ENCODE measurements at places on chromosomes 12 and 14. TPM values are rescaled to one million over a fixed set of nuclear protein-coding genes. Genes with fewer than 3 reads are reported as not detected.

GRCh38 chr12:59768031-59768430, 172.2 kb downstream of the SLC16A7 start:
- H3K36me3 ChIP-seq: peaks cover 3% of the 10 kb centered on the region
- H3K27me3 ChIP-seq: no peaks in the 10 kb centered on the region
- no peak overlapping the region for H3K27ac ChIP-seq

The AMHR2 gene
- not detected for total RNA-seq

- no peaks in the 10 kb centered on the region for H3K36me3 ChIP-seq
- H3K4me1 ChIP-seq: peaks cover 32% of the 10 kb centered on the region
These were observed 352 bp downstream of the PLXNC1 start for GRCh38 chr12:94148739-94149118.

- DNase-seq: no peak
- H3K36me3 ChIP-seq: peaks cover 8% of the 10 kb centered on the region
- no peaks in the 10 kb centered on the region for H3K27me3 ChIP-seq
- no peak overlapping the region for H3K27ac ChIP-seq
- no peak overlapping the region for H3K4me3 ChIP-seq
- peaks cover 8% of the 10 kb centered on the region for H3K4me1 ChIP-seq
These were observed 348.6 kb downstream of the SOX5 start for GRCh38 chr12:23600919-23601318.

- no peak overlapping the region for H3K4me3 ChIP-seq
- no peaks in the 10 kb centered on the region for H3K27me3 ChIP-seq
- no peak overlapping the region for H3K27ac ChIP-seq
- H3K36me3 ChIP-seq: peaks cover 5% of the 10 kb centered on the region
- 0 out of 2 replicates have a peak, but pooled peaks cover 2% of the 10 kb centered on the region for H3K4me1 ChIP-seq
- DNase-seq: no peak
These were observed 597.1 kb downstream of the RPL10L start for GRCh38 chr14:46054526-46054925.

- peaks cover 60% of the 10 kb centered on the region for H3K4me1 ChIP-seq
- peaks cover 94% of the 10 kb centered on the region for H3K36me3 ChIP-seq
- no peak overlapping the region for H3K4me3 ChIP-seq
- H3K27me3 ChIP-seq: no peaks in the 10 kb centered on the region
- peak; percentile 7 for DNase-seq
These were observed 15.0 kb downstream of the CCND2 start for GRCh38 chr12:4288296-4289131.

DNA sequence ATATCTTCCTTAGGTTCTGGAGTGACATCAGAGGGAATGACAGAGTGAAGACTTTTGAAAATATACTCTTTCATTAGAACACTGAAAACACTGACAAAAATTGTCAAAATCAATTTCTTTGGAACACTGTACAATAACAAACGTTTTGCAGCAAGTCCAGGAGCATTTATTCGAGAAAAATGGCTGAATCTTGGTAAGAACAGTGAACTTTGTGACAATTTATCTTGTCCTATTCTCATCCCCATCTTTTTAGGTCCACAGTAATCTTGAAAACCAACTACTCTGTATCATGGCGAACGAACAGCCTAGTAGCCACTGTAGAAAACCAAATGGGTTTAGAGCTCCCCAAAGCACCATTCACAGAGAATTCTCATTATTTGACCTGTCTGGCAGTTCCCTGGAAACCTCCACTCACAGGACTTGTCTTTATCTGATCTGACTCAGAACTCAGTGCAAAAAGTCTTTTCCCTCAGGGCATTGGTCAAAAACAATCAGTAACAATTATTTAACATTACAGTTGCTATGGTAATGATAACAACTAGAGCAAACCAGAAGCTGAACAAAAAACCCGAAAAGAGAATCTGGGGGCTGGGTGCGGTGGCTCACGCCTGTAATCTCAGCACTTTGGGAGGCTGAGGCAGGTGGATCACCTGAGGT, 20.3 kb upstream of the PPP2R5E start:
- H3K4me3 ChIP-seq: no peak overlapping the region
- no peak for DNase-seq
- H3K4me1 ChIP-seq: no peaks in the 10 kb centered on the region
- H3K27ac ChIP-seq: no peak overlapping the region
- H3K36me3 ChIP-seq: no peaks in the 10 kb centered on the region

The OR4K2 gene
- not detected for total RNA-seq

DNA sequence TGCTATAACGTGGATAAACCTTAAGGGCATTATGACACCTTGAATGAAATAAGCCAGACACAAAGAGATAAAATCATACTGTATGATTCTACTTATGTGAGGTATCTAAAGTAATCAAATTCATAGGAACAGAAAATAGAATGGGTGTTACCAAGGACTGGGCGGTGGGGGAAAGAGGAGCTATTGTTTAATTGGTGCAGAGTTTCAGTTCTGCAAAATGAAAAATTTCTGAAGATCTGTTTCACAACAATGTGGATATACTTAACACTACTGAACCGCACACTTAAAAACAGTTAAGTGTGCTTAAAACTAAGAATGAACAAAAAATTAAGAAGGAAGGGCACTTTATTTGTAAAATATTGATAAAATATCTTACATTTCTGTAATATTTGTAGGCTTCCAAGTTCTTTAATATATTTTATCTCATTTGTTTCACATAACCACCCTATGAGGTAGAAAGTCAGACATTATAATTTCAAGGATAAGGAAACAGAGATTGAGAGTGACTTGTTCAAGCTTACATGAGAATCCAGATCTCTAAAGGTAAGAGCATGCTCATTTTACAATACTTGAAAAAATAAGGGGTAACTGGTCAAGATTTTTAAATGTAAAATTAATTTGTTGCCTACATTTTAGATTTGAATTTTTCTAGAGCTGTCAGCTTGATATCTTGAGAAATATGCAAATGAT, 14.9 kb downstream of the LTA4H start:
- peaks cover 78% of the 10 kb centered on the region for H3K36me3 ChIP-seq
- H3K4me3 ChIP-seq: no peak overlapping the region
- H3K27ac ChIP-seq: no peak overlapping the region
- no peak for DNase-seq
- no peaks in the 10 kb centered on the region for H3K27me3 ChIP-seq

DNA sequence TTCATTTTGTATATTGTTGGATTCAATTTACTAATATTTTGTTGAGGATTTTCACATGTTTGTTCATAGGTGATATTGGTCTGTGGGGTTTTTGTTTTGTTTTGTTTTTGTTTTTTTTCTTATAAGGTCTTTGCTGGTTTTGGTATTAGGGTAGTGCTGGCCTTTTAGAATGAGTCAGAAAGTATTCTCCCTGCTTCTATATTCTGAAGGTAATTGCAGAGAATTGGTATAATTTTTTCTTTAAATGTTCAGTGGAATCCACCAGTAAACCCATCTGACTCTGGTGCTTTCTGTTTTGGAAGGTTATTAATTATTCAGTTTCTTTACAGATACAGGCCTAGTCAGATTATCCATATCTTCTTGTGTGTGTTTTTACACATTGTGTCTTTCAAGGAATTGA, 8.9 kb downstream of the TOGARAM1 start:
- no peaks in the 10 kb centered on the region for H3K27me3 ChIP-seq
- no peak overlapping the region for H3K27ac ChIP-seq
- H3K4me3 ChIP-seq: no peak overlapping the region
- no peak for DNase-seq
- peaks cover 10% of the 10 kb centered on the region for H3K36me3 ChIP-seq
- H3K4me1 ChIP-seq: peaks cover 17% of the 10 kb centered on the region

DNA sequence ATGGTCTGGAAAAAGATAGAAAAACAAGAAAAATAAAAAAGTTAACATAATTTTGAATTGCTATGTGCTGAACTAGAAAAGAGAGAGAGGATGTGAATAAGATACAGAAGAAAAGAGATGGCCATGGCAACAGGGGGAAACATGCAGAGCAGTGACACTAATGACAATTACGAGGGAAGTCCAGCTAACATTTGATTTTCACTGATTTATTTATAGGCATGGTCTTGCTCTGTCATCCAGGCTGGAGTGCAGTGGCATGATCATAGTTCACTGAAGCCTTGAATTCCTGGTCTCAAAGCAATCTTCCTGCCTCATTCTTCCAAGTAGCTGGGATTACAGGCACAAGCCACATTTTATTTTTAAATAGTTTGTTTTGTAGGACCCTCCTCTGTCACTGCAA, 1.8 kb downstream of the OR6C74 start:
- no peaks in the 10 kb centered on the region for H3K27me3 ChIP-seq
- no peaks in the 10 kb centered on the region for H3K4me1 ChIP-seq
- no peak for DNase-seq
- H3K27ac ChIP-seq: no peak overlapping the region
- no peaks in the 10 kb centered on the region for H3K36me3 ChIP-seq

DNA sequence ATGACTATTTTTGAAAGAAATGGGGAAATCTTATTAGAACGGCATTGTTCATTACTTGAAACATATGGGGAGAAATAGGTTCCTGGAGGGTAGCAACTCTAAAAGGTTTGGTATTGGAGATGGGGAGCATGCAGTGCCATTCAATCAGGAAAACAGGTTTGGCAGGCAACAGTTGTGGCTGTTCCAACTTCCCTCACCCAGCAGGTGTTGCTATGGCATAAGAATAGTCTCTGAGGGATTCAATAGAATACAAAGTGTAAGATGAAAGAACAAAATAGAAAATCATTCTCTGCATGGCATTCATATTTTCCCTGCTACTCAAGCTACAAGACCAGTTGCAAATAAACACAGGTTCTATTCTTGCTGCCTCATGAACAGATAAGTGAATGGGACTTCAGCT, 393.3 kb upstream of the RPL10L start:
- DNase-seq: peak; percentile 31
- peaks cover 16% of the 10 kb centered on the region for H3K4me1 ChIP-seq
- H3K36me3 ChIP-seq: peaks cover 4% of the 10 kb centered on the region
- no peak overlapping the region for H3K4me3 ChIP-seq

- H3K4me3 ChIP-seq: no peak overlapping the region
- H3K36me3 ChIP-seq: peaks cover 78% of the 10 kb centered on the region
- H3K27me3 ChIP-seq: no peaks in the 10 kb centered on the region
- no peaks in the 10 kb centered on the region for H3K4me1 ChIP-seq
These were observed 29.1 kb downstream of the MTHFD1 start for GRCh38 chr14:64417055-64417770.

DNA sequence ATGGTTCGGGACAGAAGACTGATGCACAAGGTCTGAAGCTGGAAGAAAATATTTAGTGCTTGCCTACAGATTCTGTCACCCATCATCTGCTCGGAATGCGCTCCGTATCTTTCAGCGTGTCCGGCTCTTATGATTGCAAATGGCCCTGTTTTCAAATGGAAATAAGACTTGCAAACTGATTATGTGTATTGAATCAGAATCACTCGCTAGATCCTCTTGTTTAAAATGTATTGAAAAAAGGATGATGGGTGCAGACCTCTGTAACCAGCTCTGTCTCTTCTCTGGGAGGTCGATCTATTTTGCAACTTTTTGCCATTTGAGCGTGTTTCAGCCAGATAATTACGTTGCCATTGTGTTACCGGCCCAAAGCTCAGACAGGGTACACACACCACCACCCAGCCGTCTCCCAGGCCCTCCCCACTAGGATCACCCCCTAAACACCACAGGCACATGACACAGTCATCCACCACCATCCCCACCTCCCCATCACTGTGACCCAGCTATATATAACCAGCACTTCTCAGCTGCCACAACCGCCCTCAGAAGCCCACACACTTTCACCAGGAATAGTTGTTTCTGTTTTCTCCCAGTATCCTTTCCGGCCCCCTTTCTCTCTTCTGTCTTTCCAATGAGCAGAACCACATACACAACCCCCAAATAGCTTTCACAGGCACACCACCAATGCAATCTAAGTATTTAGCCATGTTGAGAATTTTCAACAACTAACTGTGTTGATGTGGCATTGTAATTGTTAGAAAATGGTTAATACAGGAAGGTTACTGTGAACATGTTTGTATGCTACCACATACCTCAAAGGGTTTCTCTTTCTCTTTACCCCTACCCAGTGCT, 10.7 kb downstream of the NKX2-1 start:
- DNase-seq: no peak
- peak overlapping the region; percentile 49 for H3K4me3 ChIP-seq
- peaks cover 98% of the 10 kb centered on the region for H3K27me3 ChIP-seq
- no peak overlapping the region for H3K27ac ChIP-seq
- no peaks in the 10 kb centered on the region for H3K36me3 ChIP-seq

GRCh38 chr12:50401500-50402081, 906 bp downstream of the LARP4 start:
- H3K27me3 ChIP-seq: no peaks in the 10 kb centered on the region
- no peak for DNase-seq
- no peaks in the 10 kb centered on the region for H3K36me3 ChIP-seq
- peak overlapping the region; percentile 81 for H3K27ac ChIP-seq
- H3K4me3 ChIP-seq: peak overlapping the region; percentile 93

GRCh38 chr12:124747426-124748161, 116.1 kb downstream of the SCARB1 start:
- no peaks in the 10 kb centered on the region for H3K27me3 ChIP-seq
- H3K36me3 ChIP-seq: peaks cover 1% of the 10 kb centered on the region
- no peak for DNase-seq
- H3K27ac ChIP-seq: peak overlapping the region; percentile 57

The USP44 gene
- total RNA-seq: 120 TPM

The KRT3 gene
- total RNA-seq: not detected

DNA sequence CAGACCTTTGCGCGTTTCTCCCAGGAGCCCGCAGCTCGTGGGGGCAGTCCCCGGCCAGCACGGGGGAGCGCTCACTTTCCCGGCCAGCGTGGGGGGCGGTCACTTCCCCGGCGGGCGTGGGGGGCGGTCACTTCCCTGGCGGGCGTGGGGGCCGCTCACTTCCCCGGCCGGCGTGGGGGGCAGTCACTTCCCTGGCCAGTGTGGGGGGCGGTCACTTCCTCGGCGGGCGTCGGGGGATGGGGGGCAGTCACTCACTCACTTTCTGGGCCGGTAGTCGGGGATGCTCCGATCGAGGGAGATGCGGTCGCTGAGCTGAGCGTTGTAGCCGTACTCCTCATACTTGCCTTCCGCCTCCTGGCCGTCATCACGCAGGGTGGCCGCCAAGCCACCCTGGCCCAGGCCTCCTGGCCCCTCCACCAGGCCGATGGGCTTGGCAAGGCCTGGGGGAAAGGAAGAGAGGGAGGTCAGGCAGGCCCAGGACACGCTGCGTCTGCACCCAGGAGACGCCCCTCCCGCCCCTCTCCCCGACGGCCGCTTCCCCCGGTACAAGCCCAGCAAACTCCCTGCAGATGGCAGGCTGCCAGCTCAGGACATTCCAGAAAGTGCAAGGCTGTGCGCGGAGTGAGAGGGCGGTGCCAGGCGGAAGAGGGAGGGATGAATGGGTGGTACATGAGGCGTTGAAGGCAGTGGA, 43.3 kb downstream of the GALNT9 start:
- H3K36me3 ChIP-seq: no peaks in the 10 kb centered on the region
- peak overlapping the region; percentile 62 for H3K4me3 ChIP-seq
- peaks cover 21% of the 10 kb centered on the region for H3K4me1 ChIP-seq
- H3K27ac ChIP-seq: no peak overlapping the region

DNA sequence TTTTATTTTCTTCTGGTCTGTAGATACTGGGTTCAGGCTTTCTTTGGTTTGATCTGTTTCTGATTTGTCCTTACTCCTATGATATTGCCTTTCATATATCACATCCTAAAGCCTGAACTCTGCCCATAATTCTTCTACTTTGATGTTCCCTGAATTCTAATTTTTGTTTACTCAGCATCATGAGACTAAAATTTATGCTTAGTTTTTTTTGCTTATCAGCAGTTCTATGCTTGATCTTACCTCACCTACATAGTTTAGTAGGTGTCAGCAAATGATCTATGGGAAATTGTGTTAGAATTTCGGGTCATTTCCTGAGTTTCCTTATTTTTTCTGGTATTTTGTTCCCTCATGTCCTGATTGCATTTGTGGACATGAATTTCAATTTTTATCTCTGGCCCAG, 94.2 kb downstream of the TMEM117 start:
- H3K36me3 ChIP-seq: peaks cover 16% of the 10 kb centered on the region
- no peaks in the 10 kb centered on the region for H3K27me3 ChIP-seq
- no peak overlapping the region for H3K4me3 ChIP-seq
- H3K27ac ChIP-seq: no peak overlapping the region
- H3K4me1 ChIP-seq: no peaks in the 10 kb centered on the region

All from WTC11 (cell line).